CD4-positive, alpha-beta T cell treated with Interleukin-6 at 100 ng/mL for 8 hours (primary cell): ENCODE measurements at places on chromosomes 12 and 14.

DNA sequence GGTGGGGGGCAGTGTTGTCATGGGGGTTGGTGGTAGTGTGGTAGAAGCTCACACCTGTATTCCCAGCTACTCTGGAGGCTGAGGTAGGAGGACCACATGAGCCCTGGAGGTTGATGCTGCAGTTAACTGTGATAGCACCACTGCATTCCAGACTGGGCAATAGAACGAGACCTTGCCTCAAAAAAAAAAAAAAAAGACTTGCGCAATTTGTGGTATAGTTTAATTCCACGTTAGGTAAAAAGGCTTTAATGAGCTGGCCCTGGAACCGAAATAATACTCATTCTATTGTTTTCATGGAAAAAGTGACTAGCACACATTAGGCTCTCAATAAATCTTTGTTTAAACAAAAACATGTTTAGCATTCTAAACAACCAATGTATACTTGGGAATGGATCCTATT lies 25.4 kb upstream of the NAP1L1 start:
- DNase-seq = no peak

GRCh38 chr12:47247418-47247817 lies 167.7 kb upstream of the AMIGO2 start:
- DNase-seq = no peak

DNA sequence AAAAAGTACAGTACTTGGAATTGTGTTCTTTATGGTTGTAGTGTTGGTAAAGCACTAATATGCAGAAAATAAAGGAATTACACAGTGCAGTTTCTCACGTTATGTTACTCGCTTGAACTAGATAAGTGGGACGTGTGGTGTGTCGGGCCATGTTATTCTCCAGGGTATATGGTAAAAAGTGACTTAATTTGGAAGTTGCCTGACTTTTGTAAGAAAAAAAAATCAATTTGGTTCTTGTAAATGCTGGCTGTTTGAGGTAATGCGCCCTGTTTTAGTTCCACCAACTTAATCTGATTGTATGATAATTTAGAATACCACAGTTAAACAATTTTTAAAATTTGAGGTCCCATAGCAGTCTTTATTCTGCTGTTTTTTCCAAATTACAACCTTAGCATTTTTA lies 4.1 kb downstream of the ARF6 start:
- DNase-seq = no peak

DNA sequence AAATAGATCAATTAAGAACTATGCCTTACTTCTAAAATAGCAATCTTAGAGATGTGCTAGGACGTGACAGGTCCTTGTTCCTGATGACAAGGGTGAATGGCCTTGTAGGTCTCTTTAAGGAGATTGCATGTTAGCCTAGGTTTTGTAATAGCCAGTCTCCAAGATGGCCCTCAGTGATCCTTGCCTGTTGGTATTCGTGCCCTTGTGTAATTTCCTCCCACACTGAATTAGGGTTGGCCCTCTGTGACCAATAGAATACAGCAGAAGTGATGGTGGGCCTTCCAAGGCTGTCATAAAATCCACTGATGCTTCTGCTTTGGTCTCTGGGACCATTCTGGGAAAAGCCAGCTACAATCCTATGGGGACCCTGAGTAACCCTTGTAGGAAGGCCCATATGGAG lies 38.2 kb upstream of the SNX6 start:
- DNase-seq = no peak

- DNase-seq = no peak
These were observed 121.8 kb downstream of the SUDS3 start for GRCh38 chr12:118498171-118498570.

- DNase-seq = no peak
These were observed 34.2 kb upstream of the KTN1 start for GRCh38 chr14:55545779-55546178.

GRCh38 chr12:80364056-80364455 lies 80.0 kb upstream of the PTPRQ start:
- no peak for DNase-seq

DNA sequence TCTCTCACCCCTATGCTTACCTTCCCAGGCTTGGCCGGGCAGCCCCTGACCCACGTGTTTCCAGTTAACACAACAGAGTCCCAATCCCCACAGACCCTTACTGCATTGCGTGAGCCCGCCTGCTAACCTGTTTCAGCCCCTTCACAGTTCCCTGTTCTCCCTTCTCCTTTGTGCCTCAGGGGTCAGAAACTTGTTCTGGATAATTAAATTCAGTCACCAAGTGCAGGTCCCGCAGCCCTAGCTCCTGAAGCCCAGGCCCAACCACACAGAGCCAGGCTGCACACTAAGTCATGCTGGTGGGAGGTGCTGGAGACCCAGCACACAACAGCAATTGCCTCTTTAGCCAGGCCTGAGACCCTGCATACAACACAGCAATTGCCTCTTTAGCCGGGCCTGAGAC lies 9.6 kb downstream of the ISM2 start:
- DNase-seq = no peak

GRCh38 chr12:47965581-47965980 lies 2.2 kb downstream of the TMEM106C start:
- DNase-seq = no peak

- no peak for DNase-seq
These were observed 10.6 kb downstream of the FICD start for GRCh38 chr12:108525681-108526080.

DNA sequence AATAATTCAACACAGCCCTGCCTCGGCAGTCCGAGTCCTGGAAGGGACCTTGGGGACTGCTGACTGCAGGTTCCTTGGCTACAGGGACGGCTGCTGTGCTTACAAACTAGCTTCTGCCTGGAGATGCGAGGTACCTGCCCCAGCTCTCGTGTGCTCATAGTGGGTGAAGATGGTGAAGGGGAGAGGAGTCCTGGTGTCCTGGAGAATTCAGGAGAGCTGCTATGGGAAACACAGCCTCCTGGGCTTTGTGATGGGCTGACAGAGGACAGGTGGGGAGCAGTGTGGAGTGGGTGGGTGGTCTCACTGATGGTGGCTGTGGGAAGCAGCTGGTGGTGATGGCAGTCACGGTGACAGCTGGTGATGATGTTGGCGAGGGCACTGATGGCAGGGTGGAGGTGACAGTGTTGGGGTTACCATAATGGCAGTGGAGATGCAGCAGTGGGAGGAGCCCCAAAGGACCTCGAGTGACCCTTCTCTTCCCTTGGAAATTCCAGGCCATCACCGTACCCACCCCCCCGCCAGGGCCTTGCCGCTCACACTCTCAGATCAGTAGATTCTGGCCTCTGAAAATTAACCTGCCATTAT lies 32.8 kb downstream of the HVCN1 start:
- DNase-seq = no peak

- no peak for DNase-seq
These were observed 222.6 kb upstream of the SYT1 start for GRCh38 chr12:78641837-78642423.

GRCh38 chr12:50055831-50056638 lies 1.4 kb upstream of the ASIC1 start:
- DNase-seq = peak; percentile 41

- no peak for DNase-seq
These were observed 123.5 kb upstream of the CAND1 start for GRCh38 chr12:67145692-67146091.

- no peak for DNase-seq
These were observed 232.2 kb downstream of the EMP1 start for GRCh38 chr12:13428538-13429265.

- peak; percentile 84 for DNase-seq
These were observed at the start of gene GAPDH for GRCh38 chr12:6533923-6534694. Gene GAPDH, plus strand, starts transcription at chr12:6534517. Its CDS starts 316 bp downstream, at chr12:6534833.

DNA sequence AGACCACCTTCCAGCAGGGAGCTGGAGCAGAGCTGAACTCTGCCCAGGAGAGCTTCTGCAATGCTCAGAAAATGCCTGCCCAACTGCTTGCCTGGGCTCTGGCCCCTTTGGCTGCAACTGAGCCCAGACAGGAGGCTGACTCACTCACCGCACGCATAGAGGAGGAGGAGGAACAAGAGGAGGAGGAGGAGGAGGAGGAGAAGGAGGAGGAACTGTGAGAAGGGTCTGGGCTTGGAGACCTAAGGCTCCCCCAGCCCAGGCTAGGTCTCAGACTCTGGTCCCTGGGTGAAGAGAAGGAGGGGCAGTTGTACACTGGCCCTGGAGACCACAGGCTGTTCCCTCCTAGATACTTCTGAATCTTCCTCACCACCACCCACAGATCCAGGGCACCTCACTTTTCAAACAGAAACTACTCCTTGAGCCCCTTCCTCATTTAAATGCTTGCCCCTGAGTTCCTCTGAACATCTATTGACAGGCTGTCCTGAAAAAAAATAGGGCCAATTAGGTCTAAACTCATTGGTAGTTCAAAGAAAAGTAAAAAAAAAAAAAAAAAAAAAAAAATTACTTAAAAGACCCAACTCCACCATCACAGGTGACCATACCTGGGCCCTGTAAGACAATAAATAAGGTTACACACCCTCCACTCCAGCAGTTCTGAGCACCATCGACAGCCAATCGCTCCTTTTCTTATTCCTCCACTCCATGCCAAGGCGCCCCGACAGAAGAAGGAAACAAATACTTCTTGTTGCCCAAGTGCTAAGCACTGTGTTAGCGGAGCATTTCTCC lies 674 bp downstream of the VDR start:
- peak; percentile 56 for DNase-seq

GRCh38 chr12:87270919-87271318 lies 758.3 kb downstream of the C12orf50 start:
- no peak for DNase-seq

DNA sequence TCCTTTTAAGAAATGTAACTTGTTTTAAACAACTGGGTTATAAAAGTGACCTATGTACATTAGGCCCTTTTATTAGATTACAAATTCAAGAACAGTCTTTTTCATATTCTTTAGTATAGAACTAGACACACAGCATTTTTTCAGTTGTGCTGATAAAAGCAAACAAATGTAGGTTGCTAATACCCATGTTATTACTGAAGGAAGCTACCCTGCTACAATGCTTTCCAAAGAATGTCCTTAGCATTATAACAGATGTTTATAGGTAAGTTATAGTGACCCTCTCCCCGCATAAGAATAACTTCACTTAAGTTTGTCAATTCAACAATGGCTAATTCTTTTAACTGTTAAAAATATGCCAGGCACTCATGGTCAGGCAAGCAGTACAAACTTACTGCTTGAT lies 17.9 kb downstream of the RTRAF start:
- DNase-seq = no peak

- no peak for DNase-seq
These were observed 111.3 kb downstream of the FOXG1 start for GRCh38 chr14:28877923-28878322.

- DNase-seq = no peak
These were observed 15.0 kb upstream of the PPP1R13B start for GRCh38 chr14:103862393-103862782.

GRCh38 chr12:131164096-131164872 lies 210.6 kb downstream of the ADGRD1 start:
- no peak for DNase-seq

- DNase-seq = no peak
These were observed 4.4 kb upstream of the ZBTB39 start for GRCh38 chr12:57010627-57011247.
